GM06990 (cell line): ENCODE measurements at places on chromosomes 3 and 15.
A peak's percentile ranks its signal among the peaks of the same experiment; 100 is the strongest.

DNA sequence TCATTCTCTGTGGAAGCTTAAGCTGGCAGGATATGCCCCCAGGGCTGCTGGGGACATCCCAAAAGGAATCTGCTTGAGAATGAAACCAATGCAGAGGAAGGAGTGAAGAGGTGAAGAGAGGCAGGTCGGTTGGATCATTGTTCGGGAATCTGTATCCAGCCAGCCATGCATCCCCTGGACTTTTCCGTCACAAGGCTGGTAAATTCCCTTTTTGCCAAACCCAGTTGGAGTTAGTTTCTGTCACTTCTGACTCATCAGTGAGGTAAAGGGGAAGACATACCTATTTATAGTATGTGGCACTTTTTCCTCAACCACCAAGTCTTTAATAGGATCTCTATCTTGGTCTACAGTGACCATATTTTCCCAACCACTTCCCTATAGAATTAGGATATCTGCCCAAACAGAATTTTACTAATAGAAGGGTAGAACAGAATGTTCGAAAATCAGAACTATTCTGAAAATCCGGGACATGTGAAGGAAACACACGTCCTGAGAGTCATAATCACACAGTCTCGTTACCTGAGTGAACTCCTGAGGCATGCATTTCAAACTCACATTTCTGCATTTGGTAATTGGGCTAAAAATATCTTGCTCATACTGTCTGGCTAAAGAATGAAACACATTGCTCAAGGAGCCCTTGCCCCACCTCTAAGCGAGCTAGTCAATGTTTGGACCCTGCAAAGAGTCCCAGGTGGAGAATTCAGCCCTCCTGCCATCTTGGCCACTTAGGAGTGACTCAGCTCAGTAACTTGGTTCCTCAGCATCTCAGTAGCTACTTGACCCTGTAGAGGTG is 289.7 kb upstream of the ADAMTS9 start:
- DNase-seq = no peak

GRCh38 chr3:184315543-184315867 is 1.1 kb downstream of the EIF4G1 start:
- no peak for DNase-seq

- DNase-seq = no peak
Observed at GRCh38 chr3:122559906-122560305, 4.2 kb downstream of the PARP9 start.

GRCh38 chr15:92584105-92584504 is 71.5 kb downstream of the FAM174B start:
- DNase-seq = no peak

GRCh38 chr3:114632757-114633424 is 339.1 kb downstream of the TIGIT start:
- DNase-seq = no peak

- peak; percentile 24 for DNase-seq
Observed at GRCh38 chr3:81788610-81789009, 27.2 kb upstream of the GBE1 start.

DNA sequence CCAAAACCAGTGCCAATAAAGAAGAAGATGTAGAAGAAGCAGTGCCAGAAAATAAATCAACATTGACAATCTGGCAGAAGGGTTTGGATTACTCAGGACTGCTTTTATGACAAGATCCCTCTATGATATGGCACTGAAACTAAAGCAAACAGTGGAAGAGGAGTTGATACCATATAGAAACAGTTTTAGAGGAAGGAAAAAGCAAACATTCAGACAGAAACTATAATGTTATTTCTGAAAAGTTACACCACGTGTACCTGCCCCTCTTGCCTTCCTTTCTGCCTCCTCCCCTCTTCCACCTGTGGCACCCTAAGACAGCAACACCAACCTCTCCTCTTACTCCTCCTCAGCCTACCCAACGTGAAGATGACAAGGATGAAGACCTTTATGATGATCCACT is 63.0 kb downstream of the SFMBT1 start:
- DNase-seq = no peak

GRCh38 chr15:100788418-100789105 is 91.1 kb upstream of the ALDH1A3 start:
- DNase-seq = no peak

GRCh38 chr3:184361532-184361931 is at the start of the genes CLCN2 and POLR2H:
CLCN2 (minus strand) TSS chr3:184361605; CDS start chr3:184361479, 126 bp downstream.
POLR2H (plus strand) TSS chr3:184361710; CDS start chr3:184363493, 1,783 bp downstream.
- DNase-seq = peak; percentile 65

- no peak for DNase-seq
Observed at GRCh38 chr3:29697989-29698388, 417.1 kb downstream of the RBMS3 start.

DNA sequence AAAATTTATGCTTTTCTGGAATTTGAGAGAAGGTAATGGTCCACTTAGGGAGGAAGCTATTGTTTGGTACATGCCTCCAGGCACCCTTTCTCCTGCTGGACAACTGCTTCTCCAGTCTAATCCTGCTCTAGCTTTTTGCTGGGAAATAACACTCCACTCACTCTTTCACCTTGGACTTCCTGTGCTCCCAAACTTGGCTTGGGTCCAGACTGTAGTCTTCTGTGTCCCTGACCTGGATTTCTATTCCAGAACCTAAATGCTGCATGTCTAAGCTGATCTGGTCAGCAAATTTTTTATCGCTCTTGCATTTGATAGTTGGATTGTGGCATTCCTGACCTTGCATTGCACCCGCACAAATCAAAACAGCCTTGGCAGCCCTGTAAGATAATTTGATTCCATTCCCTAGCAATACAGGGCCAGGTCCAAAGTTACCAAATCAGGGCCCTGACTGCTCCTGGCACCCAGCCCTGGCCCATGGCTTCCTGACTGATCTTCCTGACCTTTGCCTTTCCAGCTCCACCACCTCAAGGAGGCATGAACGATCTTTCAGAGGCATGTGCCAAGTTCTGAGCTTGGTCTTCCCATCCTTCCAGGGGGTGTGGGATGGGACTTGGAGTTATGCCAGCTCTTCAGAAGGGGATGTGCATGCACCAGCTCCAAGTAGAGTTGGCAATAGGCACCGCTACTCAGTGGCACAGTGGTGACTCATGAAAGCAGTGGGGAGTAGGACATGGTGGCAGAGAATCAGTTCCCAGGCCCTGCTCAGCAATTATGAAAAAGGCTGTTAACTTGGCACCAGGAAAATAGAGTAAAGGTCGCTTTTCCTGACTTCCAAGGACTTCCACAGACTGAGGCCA is 43.9 kb upstream of the GOLGA8J start:
- DNase-seq = no peak

DNA sequence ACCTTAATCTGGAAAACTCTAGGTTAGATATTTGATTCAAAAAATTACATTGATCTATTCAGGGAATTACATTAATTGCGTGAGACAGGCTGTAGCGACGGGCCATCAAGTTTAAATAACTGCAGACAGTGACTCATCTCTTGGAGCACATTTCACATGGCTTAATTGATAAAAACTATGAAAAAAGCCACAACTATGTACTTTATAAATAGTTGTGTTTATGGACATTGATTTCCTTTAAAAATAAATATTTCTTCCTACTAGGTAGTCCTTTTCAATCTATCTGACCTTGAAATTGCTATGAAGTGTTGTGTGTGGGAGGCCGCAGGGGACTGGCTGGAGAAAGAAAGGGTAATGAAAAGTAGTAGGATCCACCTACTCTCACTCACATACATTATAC is 157.8 kb downstream of the IL1RAP start:
- DNase-seq = no peak

DNA sequence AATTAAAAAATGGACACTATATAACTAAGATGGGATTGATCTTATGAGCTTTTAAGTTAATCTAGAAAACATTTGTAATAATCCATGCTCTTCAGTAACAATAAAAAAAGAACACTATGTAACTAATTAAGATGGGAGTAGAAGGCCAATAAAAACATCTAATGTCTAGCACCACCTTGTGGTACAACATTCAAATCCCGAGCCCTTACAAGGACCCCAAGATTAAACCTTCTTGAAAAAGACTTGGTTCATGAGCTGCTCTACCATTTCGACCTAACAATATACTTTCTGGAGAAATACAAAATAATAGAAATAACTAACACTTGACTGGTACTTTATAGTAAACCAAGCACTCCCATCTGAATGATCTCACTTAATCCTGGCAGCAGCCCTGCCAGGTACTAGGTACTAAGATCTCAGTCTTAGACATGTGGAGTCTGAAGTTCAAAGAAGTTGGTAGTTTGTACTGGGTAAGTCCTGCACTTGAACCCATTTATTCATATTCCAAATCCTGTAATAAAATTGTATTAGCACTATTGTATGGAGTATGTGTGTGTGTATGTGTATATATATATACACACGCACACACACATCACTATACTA is 21.8 kb downstream of the METTL6 start:
- peak; percentile 51 for DNase-seq

- no peak for DNase-seq
Observed at GRCh38 chr3:131907796-131908195, 127.0 kb downstream of the CPNE4 start.

- DNase-seq = no peak
Observed at GRCh38 chr15:62591842-62592838, 427.1 kb upstream of the C2CD4B start.

DNA sequence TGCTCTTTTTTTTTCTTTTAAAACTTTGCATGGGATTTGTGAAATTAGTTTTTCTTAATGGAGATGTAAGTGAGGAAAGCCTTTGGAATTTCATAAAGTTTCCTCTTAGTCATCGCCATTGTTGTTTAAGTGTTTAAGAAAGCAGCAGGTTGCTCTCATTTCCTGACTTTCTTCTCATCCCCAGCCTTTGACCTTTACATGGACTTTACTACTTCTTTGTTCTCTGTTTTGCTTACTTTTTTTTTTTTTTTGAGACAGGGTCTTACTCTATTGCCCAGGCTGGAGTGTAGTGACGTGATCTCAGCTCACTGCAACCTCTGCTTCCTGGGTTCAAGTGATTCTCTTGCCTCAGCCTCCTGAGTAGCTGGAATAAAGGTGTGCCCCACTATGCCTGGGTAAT is 38.6 kb downstream of the FBXL2 start:
- no peak for DNase-seq

DNA sequence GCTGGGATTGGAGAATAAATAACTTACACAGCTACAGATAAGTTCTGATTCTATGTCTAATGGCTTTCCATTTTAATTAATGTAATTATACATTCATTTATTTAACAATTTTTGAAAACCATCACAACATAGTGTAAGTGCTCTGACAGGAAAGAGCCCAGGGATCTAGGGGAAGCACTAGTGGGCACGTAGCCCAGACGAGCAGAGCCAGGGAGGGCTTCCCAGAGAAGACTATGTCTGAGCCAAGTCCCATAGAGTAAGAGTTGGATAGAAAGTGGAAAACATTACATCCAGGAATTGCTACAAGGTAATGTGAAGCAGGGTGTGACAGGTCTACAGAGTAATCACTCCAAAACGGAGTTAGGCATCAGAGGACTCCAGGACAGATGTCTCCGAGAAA is 2.9 kb upstream of the HGD start:
- DNase-seq = no peak

GRCh38 chr3:156460206-156460611 is 94.7 kb downstream of the SSR3 start:
- DNase-seq = no peak

GRCh38 chr3:189502256-189502655 is 128.9 kb upstream of the TP63 start:
- DNase-seq = no peak

- no peak for DNase-seq
Observed at GRCh38 chr3:115903843-115904242, 280.5 kb downstream of the GAP43 start.
